Stimulated activated CD4-positive, alpha-beta T cell treated with anti-CD3 and anti-CD28 coated beads, Interleukin-12 subunit alpha, Interleukin-12 subunit beta, amount 100 ng/mL, for 4 hours (primary cell): ENCODE measurements at places on chromosomes 5 and 9.

DNA sequence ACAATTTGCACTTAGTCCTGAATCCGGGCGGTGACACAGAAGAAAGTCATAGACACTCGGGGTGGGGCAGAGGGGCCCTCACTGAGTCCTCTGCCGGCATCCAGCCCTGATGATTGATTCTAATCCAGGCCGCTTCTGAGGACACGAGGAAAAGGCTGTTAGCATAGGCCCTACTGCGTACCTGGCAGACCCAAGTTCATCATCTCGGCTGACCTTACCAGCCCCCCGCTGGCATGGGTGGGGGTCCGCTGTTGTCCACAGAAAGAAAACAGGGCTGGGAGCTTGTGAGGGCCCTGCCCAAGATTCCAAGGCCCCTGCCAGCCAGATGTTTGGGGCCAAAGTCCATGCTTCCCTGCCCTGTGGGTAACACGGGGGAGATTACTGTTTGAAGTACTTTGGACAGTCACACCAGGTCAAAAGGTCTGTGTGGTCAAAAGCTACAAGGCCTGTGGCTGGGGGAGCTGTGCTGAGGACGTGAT is 24.5 kb downstream of the ERGIC1 start:
- DNase-seq = no peak

DNA sequence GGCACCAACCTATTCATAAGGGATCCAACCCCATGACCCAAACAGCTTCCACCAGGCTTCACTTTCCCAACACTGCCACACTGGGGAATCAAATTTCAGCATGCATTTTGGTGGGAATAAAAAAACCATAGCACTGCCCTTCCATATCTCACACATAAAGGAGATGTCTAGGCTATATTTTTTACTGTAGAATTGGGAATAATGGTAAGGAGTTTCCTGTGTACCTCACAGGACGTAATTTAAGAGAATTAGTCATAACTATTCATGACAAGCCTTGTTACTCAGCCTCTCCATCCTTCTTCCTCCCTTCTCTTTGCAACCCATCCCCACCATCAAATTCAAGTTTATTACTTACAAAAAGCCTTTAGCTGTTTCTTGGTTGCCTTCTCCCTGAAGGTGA is 352.1 kb downstream of the MLLT3 start:
- no peak for DNase-seq

- no peak for DNase-seq
Observed at GRCh38 chr9:108282872-108283271, 572.9 kb downstream of the ACTL7B start.

DNA sequence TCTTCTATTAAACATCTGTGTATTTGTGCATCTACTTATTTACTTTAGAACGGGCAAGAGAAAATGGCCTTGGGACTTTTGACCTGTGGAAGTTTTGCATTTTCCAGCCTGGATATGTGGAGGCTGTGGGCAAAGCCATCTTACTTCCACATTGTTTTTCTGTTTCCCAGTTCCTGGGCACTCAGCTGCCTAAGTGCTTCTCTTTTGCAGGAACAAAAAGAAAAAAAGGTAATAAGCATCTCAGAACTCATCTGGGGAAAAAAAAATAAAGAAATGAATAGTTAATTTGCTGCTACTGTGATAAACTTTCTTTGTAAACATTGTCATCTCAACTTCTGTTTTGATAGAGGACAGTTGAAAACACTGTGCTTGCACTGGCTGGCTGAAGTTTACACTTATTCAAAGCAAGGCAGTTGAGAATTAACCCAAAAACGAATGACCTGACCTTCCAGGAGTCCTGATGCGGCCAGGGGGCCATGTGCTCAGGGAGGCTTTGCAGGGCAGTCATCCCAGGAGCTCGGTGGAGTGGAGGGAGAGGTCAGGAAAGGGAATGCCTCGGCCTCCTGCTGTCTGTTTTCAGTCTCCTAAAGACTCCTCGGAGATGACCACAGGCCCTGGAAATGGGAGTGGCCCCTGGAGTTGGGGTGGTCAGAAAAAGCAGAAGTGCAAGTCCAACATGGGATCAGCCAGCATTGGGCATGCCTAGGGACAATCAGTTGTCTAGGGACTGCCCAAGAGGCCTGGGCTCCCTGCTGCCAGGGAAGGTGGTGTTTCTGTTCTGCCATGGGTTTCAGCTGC is 75.5 kb downstream of the RAI14 start:
- no peak for DNase-seq

DNA sequence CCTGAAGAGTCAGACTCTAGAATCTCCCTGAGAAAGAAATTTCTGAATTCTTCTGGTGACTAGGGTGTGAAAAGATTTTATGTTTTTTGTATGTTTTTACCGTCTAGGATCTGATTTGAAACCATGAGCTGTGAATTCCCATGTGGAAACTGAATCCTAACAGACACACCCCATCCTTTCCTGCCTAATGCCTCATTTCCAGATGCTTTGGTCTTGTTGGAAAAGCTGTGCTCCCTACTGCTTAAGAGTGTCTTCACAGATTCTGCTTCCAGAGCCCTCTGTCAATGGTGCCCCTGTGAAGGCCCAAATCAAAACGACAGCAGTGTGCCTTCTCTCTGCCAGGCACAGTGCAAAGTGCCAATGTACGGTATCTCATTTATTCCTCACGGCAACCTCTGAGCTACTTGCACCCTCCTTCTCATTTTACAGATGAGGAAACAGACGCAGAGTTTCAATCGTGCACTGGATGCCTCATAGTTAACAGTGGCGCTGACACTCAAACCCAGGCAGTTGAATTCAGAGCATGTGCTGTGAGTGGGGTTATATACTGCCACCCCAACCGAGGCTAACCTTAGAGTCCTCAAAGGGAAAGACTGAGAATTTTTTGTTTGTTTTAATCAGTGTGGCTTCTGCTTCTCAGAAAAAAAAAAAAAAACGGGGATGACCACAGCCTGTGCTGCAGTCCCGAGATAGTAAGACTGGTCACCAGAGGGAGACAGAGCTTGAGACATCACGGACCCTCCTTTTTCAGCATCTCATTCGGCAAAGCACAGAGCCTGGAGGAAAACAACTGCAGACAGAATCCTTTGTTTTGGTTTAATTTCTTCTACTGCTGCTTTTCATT is 188.4 kb downstream of the SNCAIP start:
- DNase-seq = no peak

DNA sequence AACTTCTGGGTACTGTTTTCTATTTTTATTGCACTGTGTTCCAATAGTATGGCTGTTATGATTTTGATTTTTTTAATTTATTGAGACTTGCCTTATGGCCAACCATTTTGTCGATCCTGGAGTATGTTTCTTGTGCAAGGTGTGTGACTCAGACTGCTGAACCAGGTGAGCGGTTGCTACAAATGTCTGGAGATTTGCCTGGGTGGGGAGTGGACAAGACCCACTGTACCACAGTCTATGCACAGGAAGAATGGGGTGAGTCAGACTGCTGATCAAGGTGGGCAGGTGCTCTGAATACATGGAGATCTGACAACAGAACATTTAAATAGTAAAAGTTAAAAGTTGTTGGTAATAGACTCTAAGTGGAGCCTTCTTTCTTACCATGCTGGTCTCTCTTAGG is 609.2 kb downstream of the CSNK1G3 start:
- DNase-seq = no peak

GRCh38 chr5:125492977-125493376 is 746.5 kb upstream of the ZNF608 start:
- no peak for DNase-seq
